ENCODE measurements at places on chromosomes 1 and 21.

DNA sequence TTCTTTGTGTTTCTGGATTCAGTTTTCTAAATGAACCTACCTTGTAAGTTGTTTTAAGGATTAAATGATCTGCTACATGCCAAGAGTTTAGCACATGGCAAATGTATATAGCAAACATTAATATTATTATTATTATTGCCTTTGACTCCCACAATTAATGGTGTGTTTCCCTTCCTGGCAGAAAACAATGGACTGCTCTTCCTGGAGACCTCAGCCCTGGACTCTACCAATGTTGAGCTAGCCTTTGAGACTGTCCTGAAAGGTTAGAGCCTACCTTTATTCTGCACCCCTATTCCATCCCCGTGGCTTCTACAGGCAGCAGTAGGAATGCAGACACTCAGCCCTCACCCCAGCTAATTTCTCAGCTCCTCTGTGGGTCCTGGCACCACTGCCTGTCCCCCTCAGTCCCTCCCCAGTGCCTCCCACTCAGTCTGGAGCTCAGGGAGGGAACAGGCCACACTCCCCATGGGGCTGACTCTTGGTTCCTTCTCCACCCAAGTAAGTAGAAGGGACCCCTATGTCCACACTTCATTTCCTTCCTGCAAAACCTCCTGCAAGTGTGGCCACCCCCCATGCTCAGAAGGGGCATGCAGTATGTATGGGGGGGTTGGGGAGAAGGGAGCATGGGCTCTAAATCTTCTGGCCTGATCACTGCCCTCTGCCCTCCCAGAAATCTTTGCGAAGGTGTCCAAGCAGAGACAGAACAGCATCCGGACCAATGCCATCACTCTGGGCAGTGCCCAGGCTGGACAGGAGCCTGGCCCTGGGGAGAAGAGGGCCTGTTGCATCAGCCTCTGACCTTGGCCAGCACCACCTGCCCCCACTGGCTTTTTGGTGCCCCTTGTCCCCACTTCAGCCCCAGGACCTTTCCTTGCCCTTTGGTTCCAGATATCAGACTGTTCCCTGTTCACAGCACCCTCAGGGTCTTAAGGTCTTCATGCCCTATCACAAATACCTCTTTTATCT is 8.8 kb downstream of the RAB25 start:
- DNase-seq = no peak

GRCh38 chr1:111025109-111025508 is 61.4 kb upstream of the LRIF1 start:
- no peak for DNase-seq

DNA sequence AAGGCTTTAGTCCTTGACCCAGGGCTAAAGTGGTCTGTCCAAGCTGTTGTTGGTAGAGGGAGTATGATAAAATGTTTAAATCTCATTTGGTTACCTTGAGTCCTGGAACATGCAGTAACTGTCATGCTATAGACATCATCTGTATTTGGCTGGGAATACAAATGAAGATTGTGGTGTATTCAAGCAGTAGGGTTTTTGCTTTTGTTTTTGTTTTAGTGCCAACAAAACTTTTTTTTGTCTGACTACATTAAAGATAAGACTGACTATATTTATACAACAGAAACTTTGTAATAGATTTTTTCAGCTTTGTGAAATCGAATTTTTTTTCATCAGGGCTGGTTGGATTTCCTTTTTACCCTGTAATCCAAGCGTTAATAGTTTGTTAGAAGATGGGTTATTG is 7.4 kb upstream of the SARS1 start:
- no peak for DNase-seq

DNA sequence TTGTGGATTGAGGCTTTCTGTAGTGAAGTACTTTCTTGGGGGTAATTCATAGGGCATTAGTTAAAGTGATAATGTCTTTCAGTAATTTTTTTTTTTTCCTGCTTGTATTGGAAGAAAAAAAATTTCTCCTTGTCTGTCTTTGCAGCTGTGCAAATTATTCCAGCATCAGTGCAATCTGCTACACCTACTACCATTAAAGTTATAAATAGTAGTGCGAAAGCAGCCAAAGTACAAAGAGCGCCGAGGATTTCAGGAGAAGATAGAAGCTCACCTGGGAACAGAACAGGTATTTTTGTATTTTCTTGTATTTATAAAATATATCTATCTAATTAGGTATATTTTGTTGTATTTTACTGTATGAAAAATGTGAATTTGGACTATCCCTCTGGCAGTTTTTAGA is 29.3 kb downstream of the GABPA start:
- DNase-seq = no peak

DNA sequence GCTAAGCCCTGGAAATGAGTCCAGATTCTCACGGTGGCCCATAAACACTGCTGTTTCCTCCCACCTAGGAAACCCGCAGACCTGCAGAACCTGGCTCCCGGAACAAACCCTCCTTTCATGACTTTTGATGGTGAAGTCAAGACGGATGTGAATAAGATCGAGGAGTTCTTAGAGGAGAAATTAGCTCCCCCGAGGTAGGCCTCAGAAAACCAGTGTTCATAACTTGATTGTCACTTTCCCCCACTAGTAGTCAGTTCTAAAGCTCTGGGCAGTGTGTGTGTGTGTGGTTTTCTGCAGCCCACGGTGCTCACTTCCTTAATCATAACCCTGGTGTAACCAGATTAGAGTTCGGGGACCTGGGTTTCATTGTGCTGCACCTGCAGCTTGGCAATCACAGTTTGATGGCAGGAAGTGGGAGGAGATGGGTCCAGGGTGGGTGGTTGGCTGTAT is 39.1 kb downstream of the CLIC6 start:
- DNase-seq = no peak

DNA sequence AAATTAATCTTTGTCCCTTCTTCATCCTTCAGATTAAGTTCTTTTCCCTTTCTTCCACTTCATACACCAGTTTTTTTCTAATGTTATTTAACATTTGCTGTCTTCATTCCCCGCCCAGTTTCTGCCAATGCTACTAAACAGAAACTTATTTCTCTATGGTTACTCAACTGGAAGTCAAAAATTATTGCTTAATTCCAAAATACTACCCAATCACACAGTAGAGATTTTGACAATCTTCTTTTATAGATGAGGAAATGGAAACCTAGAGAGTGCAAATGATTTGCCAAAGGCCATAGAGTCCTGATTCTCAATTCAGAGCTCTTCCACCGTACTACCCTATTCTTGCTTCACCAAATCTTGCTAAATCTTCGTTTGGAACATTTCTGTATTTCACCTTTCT is 58.1 kb upstream of the SH3GLB1 start:
- no peak for DNase-seq

DNA sequence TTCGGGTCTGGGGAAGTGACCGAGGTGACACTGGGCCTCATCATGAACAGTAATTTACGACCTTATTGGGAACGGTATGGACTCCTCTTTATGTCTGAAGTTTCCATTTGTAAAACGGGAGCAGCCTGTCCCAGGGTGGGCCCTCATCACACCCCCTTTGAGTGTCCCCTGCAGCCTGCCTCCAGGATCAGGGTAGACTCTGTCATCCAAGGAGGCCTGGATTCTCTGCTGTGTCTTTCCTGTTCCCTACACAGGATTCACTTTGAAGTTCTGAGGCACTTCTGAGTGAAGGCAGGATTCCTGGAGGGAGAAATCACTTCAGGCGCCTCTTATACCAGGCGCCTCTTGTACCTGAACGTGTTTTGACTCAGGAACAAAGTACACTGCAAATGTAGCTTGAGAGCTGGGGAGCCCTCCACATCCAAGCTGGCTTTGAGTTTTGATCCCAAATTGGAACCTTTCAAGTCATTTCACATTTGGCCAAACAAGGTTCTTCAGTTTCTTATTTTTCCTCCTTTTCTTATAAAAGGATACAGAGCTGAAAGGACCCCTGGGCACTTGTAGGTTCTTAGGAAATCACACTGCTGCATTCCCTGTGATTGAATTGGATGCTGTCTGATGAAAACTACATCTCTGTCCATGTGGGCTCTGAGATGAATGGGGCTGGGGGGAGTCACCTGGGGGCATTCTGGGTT is 106.0 kb downstream of the SUSD4 start:
- no peak for DNase-seq

DNA sequence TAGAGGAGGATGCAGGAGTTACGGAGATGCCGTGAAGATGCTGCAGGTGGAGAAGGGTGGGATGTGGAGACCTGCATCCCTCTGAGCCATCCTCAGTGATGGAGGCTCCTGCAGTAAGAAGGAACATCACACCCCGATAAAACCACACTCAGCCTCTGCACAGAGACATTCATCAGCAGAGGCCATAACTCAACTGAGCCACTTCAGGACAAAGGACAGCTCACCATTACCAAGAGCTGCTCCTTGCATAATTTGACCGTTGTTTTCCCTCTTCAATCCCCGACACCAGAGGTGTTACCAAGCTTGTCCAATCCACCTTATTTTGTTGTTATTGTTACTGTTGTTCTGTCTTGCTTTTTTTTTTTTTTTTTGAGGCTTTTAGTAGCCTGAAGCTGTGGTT is 543.9 kb downstream of the AJAP1 start:
- DNase-seq = no peak

- DNase-seq = no peak
Observed at GRCh38 chr1:173122958-173123852, 72.5 kb upstream of the TNFSF18 start.

DNA sequence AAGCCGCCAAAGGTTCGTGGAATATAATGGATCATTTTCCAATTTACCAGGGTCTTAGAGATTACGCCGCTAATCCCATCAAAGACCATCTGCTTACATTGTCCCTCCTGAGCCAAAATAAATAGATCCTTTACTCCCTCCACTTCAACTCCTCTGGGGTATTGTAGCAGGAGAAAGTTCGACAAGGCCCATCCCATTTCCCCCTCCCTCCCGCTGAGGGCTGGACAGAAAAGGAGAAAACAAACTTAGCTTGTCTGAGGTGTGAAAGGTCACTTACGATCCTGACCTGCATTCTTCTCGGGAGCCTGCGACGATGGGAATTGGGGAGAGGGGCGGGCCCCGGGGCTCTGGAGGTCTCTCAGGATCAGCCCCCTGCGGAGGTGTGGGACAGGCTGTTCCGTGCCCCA is 60.8 kb downstream of the MEF2D start:
- DNase-seq = no peak

DNA sequence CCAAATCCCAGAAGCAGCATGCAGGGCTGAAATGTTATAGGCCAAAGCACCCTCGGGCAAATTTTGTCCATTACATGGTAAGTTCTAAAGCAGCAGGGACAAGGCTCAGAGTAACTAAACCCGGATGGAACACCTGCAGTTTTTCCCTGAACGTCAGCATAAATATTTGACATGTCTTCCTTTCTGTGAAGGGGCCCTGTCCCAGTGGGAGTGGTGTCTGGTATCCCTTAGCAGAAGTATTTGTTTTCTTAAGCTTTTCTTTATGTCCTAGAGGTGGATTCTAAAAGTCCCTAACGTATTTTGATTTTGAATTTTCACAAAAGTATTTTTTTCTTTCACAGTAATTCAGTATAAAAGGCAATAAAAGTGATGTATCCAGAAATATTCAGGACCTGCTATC is 223.9 kb downstream of the ST6GALNAC3 start:
- no peak for DNase-seq

GRCh38 chr1:29849038-29849750 is 612.9 kb downstream of the PTPRU start:
- DNase-seq = no peak

GRCh38 chr21:46039891-46040660 is 57.8 kb upstream of the COL6A2 start:
- no peak for DNase-seq

DNA sequence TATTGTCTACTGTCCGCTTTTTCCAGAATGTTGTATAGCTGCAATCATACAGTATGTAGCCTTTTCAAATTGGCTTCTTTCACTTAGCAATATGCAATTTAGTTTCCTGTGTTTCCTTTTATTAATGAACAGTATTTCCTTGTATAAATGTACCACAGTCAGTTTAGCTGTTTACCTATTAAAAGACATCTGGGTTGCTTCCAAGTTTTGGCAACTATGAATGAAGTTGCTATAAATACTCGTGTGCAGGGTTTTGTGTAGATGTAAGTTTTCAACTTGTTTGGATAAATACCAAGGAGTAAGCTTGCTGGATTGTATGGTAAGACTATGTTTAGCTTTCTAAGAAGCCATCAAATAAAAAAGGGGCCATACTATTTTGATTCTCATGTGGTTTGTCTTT is 24.4 kb upstream of the KCNJ6 start:
- DNase-seq = no peak

GRCh38 chr1:190098756-190099155 is 378.9 kb downstream of the BRINP3 start:
- no peak for DNase-seq

Measured in activated CD4-positive, alpha-beta T cell treated with anti-CD3 and anti-CD28 coated beads for 1 hour (primary cell).